ENCODE measurements at places on chromosomes 12 and 14.

DNA sequence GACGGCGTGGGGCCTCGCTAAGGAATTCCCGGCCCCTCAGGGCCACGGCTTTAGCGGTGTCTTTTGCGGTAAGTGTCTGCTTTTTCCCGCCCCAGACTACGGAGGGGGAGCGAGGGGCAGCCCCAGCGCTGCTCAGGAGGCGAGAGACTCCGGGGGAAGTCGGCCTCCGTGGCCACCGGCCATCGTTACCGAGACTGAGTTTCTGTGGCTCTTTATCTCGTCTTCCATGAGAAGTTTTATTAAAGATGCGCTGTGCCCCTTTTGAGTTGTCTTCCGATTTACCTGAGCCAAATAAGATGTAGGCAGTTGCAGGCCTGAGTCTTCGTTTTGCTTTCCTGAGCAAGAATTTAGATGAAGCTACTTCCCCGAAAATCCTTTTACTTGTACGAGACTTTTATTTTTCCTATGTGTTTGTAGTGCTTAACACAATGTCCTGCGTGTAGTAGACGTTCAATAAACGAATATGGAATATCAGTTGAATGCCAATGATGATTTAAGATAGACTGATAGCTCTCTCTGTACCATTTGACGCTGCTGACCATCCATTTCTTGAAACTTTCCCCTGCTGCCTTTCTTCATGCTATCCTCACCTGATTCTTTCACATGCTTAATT lies 462 bp downstream of the SRP54 start:
- DNase-seq: no peak

DNA sequence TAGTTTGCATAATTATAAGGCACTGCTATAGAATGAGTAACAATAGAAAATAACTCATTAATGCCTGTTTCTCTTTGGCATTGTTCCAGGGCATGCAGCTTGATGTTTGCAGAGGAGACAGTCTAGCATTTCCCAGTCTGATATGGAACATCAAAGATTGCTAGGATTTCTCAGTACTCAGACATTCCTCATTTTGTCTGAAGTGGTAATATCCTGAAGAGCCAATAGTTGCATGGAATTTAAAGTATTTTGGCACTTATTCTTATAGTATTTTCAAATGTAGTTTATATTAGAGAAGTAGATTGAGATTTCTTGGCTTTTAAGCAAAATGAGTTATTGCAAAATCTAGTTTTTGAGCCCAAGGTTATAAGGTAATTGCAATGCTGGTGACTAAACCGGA lies 337.3 kb upstream of the E2F7 start:
- DNase-seq: no peak

DNA sequence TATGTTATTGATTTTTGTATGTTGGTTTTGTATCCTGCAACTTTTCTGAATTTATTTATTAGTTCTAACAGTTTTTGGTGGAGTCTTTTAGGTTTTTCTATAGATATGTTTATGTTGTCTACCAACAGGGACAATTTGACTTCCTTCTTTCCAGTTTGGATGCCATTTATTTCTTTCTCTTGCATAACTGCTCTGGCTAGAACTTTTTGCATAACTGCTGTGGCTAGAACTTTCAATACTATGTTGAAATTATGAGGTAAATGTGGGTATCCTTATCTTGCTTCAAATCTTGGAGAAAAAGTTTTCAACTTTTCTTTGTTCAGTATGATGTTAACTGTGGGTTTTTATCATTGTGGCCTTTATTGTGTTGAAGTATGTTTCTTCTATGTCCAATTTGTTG lies 39.9 kb upstream of the PLBD1 start:
- DNase-seq: no peak

- DNase-seq: no peak
These were observed 11.0 kb downstream of the ASB2 start for GRCh38 chr14:93965287-93965821.

DNA sequence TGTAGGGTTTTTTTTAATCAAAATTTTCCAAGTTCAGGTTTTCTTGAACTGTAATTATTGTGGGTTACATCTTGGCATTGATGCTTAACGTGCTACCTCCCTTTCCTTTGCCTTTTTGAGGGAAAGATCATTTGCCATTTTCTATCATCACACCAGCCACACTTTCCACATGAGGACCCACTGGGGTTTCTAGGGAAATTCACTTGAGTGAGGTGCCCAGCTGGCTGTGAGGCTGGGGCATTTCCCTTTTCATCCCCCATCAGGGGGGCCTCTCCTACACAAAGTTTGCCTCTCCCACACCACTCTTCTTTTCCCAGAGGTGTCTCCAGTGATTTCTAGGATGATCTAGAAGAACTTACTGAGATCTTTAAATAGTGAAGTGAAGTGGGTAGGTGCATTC lies 335.7 kb downstream of the BMP4 start:
- DNase-seq: no peak

GRCh38 chr14:105091517-105092170 lies 26.4 kb upstream of the GPR132 start:
- DNase-seq: no peak

DNA sequence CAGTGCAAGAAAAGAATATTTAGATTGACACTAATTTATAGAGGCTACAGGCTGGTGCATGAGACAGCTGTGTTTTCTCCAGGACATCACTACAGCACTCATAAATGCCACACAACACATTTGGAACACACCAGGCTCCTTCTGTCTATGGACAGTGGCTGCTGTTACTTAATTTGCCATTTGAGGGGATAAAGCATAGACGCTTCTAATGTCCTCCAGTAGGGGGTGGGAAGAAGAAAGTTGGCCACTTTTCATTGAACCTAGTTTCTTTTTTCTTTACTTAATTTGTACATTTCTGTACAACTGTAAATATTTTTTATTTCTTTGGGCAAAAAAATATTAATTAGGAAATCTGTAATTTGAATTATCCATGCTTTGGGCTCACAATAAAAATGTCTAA lies 12.4 kb upstream of the RTN1 start:
- DNase-seq: no peak

- DNase-seq: no peak
These were observed 4.6 kb upstream of the LRP1-AS start for GRCh38 chr12:57151741-57152630.

DNA sequence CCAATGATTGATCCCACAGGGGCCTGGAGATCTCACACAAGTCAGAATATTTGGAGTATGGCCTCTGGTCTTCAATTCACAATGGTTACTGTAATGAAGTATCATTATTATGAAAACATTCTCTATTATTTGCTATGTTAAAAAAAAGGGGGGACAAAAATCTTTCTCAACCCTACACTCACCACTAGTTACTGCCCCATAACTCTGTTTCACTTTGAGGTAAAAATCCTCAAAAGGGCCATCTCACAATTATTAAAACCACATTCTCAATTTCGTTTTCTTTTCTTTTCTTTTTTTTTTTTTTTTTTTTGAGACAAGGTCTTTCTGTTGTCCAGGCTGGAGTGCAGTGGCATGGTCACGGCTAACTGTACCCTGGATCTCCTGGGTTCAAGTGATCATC lies 59.6 kb upstream of the KCNC2 start:
- DNase-seq: no peak

- no peak for DNase-seq
These were observed 23.8 kb upstream of the LTBP2 start for GRCh38 chr14:74635847-74636246.
